HT-29 (cell line): ENCODE measurements at places on chromosomes 4 and X. TPM values are rescaled to one million over a fixed set of nuclear protein-coding genes. Genes with fewer than 3 reads are reported as not detected.

Gene SPCS3
- 39.6 and 46.5 TPM in 2 replicates for total RNA-seq

Gene CT45A10
- total RNA-seq, result not detected in 2 replicates

Gene RAB33A
- not detected in 2 replicates for total RNA-seq

Gene CD38
- total RNA-seq, result 0.05 TPM in 1 of 2 replicates, not detected in the other

Gene MAGEA2
- total RNA-seq, result 0.94 TPM in 1 of 2 replicates, not detected in the other

Gene SMIM43
- not detected in 2 replicates for total RNA-seq

Gene DCHS2
- total RNA-seq, result not detected in 2 replicates

Gene DUX4
- not detected in 2 replicates for total RNA-seq

Gene GRIA3
- not detected in 2 replicates for total RNA-seq

Gene JAKMIP1
- total RNA-seq, result not detected in 2 replicates

Gene TMPRSS11F
- total RNA-seq, result not detected in 2 replicates

Gene ASMT
- total RNA-seq, result 0.10 TPM in 1 of 2 replicates, not detected in the other

Gene ABLIM2
- total RNA-seq, result 0.13 TPM in 1 of 2 replicates, not detected in the other

- no peak for DNase-seq
Observed at GRCh38 chr4:147309434-147309833, 171.5 kb upstream of the EDNRA start.

DNA sequence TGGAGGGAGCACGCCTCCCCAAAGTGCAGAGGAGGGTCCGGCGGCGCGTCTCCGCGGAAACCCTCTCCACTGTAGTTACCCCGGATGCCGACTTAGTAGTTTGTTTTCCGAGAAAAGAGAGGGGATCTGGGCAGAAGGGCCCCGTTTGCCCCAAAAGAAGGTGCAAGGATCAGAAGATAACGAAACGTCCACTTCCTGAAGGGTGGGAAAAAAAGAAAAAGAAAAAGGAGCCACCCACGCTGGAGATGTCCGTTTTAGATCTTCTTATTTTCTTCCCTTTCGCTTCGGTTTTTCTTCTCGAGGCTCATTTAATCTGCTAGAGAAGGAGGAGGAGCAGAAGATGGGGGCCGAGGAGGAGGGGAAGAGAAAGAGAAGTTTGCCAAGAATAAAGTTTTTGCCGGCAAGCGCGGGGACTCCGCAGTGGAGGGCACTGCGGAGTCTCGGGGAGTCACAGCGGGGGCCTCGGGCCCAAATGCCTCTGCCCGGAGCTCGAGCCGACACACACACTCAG, 517 bp downstream of the LEF1 start:
- no peak for DNase-seq

GRCh38 chrX:130024127-130024526, 41.7 kb downstream of the BCORL1 start:
- DNase-seq, result peak; percentile 47

DNA sequence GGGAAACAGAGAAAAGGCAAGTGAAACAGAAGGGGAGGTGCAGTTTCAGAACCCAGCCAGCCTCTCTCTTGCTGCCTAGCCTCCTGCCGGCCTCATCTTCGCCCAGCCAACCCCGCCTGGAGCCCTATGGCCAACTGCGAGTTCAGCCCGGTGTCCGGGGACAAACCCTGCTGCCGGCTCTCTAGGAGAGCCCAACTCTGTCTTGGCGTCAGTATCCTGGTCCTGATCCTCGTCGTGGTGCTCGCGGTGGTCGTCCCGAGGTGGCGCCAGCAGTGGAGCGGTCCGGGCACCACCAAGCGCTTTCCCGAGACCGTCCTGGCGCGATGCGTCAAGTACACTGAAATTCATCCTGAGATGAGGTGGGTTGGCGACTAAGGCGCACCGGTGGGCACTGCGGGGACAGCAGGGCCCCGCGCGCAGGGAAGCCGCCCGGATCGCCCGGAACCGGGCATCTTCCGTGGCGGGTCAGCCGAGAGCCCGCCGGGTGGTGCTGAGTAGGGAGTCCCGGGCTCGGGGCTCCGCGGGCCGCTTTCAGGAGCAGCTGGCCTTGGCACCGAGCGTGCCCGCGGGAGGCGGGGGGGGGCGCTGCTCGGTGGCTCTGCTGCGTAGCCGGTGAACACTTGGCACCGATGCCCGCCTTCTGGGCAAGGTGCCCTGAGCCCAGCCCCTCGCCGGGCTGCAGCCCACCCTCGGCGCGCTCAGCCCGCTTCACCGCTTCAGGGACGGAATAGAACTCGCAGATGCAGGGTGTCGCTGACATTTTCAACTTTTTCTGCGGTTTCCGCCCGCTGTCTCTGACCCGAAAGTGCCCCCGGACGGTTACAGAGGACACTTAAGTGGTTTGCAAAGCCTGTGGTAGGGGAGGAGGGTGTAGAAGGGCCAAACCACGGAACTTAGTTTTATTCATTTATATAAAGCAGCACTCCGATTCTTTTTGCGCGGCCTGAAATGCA, at the start of gene CD38:
Gene CD38, plus strand, starts transcription at position 40 of the 953 bp plus-strand sequence. Its CDS starts 87 bp downstream, at position 127.
- DNase-seq, result no peak

GRCh38 chrX:39907964-39908661, 189.6 kb downstream of the BCOR start:
- DNase-seq, result peak; percentile 17

GRCh38 chr4:148159793-148160192, 282.4 kb downstream of the NR3C2 start:
- no peak for DNase-seq

GRCh38 chr4:165635381-165635780, 237.7 kb upstream of the TLL1 start:
- no peak for DNase-seq

GRCh38 chr4:101667348-101667747, 123.2 kb upstream of the BANK1 start:
- no peak for DNase-seq

- no peak for DNase-seq
Observed at GRCh38 chr4:150570862-150571261, 11.1 kb upstream of the MAB21L2 start.

- peak; percentile 8 for DNase-seq
Observed at GRCh38 chrX:26851981-26852380, 611.2 kb downstream of the PPP4R3C start.

GRCh38 chrX:104621781-104622180, 55.8 kb downstream of the IL1RAPL2 start:
- DNase-seq, result no peak

DNA sequence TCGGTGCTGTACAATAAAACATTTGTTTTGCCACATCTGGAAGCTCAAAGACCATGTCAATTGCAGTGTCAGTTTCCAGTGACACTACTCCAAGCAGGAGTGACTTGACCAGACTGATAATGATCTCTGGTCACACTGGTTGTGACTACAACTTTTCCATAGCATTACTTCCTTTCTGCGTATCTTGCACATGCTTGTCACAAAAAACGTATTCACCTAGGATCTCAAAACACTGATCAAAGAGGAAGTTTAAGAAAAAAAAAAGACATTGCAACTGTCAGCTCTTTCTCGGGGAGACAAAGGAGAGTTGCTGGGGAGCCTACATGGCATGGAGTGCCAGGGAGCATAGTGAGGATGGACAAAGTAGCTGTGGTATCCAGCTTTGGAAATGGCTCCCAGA, 60.6 kb downstream of the OPHN1 start:
- no peak for DNase-seq

DNA sequence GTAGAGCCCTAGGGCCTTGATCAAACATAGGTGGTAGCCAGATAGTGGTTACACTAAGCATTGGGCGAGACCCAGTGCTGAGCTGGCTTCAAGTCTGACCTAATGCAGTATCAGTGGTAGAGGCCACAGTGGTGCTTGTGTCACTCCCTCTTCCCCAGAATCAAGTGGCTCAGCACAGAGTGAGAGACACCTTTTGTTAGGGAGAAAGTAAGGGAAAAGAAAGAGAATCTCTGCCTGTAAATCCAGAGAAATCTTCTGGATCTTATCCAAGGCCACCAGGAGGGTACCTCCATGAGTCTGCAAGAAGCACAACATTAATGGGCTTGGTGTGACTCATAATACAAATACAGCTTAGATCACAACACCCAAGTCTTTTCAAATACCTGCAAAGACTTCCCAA, 117.7 kb upstream of the SLC6A14 start:
- peak; percentile 45 for DNase-seq

GRCh38 chr4:54819034-54819433, 161.3 kb downstream of the KIT start:
- no peak for DNase-seq

DNA sequence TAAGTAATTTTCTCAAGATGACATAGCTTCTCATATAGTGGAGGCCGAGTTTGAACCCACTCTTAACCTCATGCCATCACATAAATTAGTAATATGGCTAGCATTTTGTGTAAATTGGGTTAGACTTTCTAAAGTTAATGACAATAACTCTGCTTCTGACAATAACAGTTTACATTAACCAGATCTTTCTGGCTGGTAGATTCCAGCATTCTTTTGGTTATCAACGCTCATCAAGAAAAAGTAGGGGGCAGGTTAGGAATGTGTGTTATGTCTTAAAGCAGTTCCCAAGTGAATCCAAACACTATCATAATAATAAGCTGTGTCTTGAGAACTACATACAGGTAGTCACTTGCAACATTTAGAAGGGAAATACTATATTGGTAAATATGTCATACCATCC, 162.5 kb downstream of the PRDM5 start:
- no peak for DNase-seq

DNA sequence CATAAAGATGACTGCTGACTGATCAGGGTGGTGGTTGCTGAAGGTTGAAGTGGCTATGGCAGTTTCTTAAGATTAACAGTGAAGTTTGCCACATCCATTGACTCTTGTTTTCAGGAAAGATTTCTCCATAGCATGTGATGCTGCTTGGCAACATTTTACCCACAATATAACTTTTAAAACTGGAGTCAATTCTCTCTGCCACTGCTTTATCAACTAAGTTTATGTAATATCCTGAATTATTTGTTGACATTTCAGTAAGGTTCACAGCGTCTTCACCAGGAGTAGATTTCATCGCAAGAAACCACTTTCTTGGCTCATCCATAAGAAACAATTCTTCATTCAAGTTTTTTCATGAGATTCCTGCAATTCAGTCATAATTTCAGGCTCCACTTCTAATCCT, 166.5 kb upstream of the SPRY1 start:
- DNase-seq, result no peak

GRCh38 chrX:23603501-23603900, 63.8 kb upstream of the PRDX4 start:
- DNase-seq, result no peak

- DNase-seq, result no peak
Observed at GRCh38 chrX:124736553-124737270, 390.3 kb downstream of the SH2D1A start.

GRCh38 chr4:164977243-164978164, at the start of gene TRIM61:
TSS of gene TRIM61 (minus strand) at chr4:164977657. CDS start at chr4:164970002, 7,655 bp downstream.
- no peak for DNase-seq
